ENCODE measurements at places on chromosomes 13 and 19. TPM values are rescaled to one million over a fixed set of nuclear protein-coding genes. Genes with fewer than 3 reads are reported as not detected.

DNA sequence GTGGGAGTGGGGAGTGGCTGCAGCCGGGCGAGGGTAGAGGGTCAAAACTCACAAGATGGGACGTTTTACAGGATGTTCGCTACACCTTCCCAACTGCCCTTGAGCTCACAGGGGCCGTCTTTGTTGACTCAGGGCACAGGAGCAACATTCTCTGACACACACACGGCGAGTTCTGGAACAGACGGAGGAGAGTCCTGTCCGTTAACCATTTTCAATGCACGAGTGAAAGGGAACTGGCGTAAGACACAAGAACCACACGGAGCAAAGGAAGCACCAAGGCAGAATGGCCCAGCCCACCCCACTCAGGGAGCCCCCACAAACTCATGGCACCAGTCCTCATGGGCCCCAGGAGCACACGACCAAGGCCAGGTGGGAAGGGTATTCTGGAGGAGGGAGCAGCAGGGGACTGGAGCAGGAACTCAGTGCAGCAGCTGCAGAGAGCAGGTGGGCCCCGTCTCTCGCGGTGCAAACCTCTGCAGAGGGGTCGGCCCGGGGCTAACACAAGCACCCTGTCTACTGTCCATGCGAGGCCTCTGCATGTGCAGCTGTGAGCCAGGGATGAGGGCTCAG, 37.9 kb upstream of the ISYNA1 start:
- DNase-seq = no peak

DNA sequence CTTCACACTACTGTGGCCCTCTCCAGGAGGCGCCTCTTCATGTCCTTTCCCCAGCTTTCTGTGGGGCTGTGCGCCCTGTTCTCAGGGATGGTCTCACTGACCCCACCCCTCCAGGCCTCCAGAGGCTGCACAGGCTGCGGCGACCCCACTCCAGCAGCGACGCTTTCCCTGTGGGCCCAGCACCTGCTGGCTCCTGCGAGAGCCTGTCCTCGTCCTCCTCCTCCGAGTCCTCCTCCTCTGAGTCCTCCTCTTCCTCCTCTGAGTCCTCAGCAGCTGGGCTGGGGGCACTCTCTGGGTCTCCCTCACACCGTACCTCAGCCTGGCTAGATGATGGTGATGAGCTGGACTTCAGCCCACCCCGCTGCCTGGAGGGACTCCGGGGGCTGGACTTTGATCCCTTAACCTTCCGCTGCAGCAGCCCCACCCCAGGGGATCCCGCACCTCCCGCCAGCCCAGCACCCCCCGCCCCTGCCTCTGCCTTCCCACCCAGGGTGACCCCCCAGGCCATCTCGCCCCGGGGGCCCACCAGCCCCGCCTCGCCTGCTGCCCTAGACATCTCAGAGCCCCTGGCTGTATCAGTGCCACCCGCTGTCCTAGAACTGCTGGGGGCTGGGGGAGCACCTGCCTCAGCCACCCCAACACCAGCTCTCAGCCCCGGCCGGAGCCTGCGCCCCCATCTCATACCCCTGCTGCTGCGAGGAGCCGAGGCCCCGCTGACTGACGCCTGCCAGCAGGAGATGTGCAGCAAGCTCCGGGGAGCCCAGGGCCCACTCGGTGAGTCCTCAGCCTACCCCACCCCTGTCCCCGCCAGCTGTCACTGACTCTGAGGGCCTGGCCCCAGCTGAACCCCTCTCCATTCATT, 11.2 kb downstream of the ARHGAP33 start:
- no peak for DNase-seq

GRCh38 chr19:4542896-4543841, 3.3 kb upstream of the LRG1 start:
- DNase-seq = no peak

DNA sequence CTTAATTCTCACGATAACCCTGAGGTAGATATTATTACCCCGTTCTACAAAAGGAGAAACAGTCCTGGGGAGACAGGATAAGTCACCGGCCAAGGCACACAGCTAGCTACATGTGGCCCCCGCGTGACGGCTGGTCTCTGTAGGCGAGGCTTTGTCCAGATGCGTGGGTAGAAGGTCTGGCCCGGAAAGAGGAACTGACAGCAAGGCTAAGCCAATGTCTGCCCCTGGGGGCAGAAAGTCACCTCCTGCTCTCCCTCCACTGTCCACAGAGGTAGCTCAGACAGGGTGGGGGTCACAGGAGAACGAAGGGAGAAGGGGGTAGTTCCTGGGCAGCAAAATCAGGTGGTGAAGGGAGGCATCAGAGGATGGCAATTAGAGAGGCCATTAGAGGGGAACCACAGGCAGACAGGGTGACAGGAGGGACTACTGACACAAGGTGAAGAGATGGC, 1.8 kb downstream of the APOC4 start:
- no peak for DNase-seq

GRCh38 chr13:109440320-109440719, 346.1 kb downstream of the IRS2 start:
- DNase-seq = no peak

GRCh38 chr13:23724196-23724970, 154.2 kb downstream of the TNFRSF19 start:
- no peak for DNase-seq

DNA sequence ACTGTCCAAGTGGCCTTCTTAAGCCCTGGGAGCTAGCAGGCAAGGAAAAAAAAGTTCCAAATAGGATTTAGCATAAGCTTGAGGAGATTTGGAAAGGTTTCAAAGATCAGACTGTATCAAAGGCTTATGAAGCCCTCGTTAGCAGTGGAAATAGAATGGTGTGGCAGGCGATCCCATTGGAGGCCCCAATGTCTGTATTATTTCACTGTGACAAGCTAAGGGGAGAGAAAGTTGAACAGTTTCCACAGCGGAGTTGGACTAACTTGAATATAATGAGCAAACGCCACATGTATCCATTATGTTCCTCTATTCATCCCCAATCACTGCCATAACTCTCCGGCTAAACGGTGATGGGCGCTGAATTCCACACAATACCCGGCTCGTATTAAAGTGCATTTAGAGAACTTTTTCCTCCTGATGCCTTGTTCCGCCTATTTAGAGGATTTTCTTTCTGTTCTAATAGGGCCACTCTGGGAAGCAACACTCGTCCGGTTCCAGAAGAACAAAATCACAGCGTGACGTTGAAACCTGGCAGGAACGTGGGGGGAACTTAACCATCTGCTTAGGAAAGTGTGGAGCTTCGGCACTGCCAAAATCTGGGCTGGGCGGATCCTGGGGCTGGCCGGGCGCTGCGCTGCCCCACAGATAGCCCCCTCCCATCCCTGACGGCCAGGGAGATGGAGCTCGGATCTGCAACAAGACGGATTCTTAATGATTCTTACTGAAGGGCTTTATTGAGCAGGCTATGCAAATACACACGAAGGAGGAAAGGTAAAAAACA, 1.0 kb upstream of the PCDH8 start:
- no peak for DNase-seq

- no peak for DNase-seq
Measured at GRCh38 chr13:30569901-30570576, 47.7 kb upstream of the USPL1 start.

DNA sequence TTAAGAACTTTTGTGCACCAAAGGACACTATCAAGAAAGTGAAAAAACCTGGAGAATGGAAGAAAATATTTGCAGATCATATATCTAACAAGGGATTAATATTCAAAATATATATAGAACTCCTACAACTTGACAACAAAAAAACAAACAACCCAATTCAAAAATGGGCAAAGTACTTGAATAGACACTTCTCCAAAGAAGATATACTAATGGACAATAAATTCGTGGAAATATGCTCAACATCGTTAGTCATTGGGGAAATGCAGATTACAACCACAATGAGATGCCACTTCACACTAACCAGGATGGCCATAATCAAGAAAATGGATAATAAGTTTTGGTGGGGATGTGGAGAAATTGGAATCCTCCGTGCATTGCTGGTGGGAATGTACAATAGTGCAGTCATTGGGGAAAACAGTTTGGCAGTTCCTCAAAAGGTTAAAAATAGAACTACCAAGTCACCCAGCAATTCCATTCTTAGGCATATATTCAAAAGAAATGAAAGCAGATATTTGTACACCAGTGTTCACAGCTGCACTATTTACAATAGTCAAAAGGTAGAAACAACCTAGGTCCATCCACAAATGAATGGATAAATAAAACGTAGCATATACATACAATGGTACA, 2.2 kb upstream of the LSR start:
- DNase-seq = no peak

GRCh38 chr19:58007285-58007684, 4.7 kb upstream of the ZNF606 start:
- no peak for DNase-seq

DNA sequence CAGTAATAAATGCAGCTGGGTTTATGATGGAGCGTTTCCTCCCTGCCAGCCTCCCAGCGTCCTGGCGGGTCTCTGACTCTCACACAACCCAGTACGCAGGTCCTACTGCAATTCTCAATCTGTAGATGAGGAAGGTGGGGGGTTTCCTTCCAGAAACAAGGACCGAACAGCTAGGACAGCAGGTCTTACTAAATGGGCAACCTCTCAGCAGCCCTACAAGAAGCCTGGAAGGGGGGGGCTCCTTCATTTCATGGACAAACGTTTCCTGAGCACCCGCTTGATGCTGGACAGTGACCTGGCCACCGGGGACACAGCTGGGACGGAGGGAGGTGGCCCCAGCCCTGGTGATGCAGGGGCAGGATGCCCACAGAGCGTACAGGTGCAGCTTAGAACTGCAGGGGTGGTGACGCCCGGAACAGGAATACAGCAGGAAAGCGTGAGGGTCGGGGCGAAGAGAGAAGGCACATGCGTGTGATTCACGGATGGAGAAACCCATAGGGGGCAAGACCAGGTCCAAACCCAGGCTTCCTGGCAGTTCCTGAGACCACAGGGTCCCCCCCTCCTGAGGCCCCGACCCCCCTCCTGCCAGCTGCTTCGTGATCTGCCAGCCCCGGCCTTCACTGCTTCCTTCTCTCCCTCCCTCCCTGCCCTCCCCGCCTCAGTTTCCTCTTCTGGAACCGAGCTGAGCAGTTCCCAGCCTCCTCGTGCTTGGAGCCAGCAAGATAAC, 732 bp upstream of the C2CD4C start:
- DNase-seq = no peak

GRCh38 chr13:32468502-32469142, 40.7 kb upstream of the N4BP2L1 start:
- DNase-seq = no peak

- no peak for DNase-seq
Measured at GRCh38 chr13:21055016-21055415, 6.4 kb downstream of the LATS2 start.

FREM2 gene
- polyA plus RNA-seq = 0.18 TPM

OR7A5 gene
- polyA plus RNA-seq = not detected

BEST2 gene
- polyA plus RNA-seq = not detected

PALM3 gene
- polyA plus RNA-seq = 2.8 TPM

All from urinary bladder (tissue), 4 donors.